ENCODE measurements at places on chromosomes 5 and 9.

DNA sequence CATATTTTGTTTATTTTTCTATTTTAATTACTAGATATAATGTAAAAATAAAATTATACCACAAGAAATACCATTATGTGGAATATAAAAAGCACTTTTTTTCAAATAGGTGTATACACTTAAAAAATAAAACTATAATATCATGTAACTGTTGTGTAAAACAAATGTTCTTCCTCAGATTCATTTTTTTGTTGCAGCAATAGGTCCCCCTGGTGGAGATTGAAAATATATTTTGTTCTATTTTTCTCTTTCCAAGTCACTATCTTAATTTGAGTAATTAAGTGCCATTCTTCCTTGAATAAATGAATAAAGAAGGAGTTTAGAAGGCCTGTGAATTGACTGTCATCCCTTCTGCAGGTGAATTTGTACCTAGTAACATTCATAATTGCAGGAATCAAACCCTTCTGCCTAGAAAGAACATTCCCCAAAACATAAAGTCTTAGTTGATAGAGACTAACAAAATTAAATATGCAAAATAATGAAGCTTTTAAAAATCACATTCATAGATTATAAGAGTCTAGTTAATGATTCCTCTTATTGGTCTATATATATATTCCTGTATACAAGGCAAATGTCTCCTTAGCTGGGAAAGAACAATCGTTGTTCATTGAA lies 23.4 kb downstream of the CETN3 start:
- no peak for DNase-seq

DNA sequence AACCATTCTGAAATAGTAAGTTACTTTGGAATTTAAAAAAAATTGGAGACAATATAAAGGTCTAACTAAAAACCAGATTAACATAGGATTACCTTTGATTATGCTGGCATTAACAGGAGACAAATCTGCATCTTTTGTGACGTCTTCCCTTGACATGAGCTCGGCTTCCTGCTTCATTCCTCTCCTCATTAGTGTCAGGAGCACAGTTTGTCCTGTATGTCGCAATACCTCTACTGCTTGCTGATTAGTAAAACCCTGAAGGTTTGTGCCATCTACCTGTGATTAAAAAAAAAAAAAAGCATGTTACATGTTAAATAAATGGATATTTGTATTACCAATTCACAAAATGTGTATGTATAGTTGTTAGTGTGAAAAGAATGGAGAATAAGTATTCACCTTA lies 73.7 kb downstream of the MPDZ start:
- no peak for DNase-seq

DNA sequence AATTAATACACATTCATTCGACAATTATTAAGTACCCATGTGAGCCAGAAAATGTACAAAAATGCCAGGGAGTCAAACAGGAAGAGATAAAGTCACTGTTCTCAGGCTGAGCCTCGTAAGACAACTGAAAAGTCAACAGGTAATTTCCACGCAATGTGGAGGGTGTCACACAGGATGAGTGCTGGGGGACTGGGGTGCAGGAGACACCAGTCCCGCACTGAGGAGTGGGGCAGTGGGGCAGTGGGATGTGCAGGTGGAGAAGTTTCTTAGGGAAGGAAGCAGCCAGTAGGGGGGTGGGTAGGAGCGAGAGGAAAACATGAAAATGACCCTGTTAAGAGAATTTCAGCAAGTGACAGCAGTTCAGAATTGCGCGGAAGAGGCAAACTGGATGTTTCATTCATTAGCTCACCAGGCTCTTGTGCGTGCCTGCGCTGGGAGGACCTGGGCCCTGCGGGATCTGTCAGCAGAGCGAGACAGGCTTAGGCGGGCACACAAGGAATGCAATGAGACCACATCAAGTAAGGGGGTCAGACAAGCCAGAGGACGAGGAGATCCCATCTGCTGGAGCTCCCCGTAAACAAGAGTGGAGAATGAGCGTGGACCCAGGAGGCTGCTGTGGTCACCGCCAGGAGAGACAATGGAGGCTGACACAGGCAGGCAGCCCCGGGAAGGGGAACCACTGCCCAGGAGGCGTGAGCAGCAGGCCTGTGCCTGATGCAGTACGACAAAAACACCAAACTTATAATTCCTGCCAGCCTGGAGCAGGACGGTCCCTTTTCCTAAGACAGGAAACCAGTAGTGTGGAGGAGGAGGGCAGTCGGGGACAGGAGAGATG lies 21.0 kb downstream of the CAMSAP1 start:
- no peak for DNase-seq

GRCh38 chr5:142796492-142797109 lies 26.4 kb downstream of the ARHGAP26 start:
- no peak for DNase-seq

DNA sequence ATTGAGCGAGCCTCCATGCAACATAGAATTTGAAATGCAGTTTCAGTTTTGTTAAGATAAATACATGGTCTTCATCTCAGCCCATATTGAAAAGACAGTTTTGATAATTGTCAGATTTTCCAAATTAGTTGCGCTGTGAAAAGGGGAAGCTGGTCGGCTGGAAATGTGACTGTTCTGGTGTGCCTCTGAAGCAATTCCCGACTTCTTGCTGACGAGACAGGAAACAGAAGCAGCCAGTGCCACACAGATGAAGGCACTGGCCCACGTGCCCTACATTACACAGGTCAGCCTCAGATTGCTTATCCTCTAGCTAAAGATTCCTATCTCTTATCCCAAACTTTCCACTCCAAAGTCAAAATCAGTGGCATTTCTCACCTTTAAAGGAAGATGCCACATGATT lies 214.1 kb upstream of the TLE4 start:
- no peak for DNase-seq

GRCh38 chr5:15463231-15463980 lies 36.6 kb upstream of the FBXL7 start:
- no peak for DNase-seq

GRCh38 chr9:75869236-75869635 lies 21.2 kb upstream of the PCSK5 start:
- no peak for DNase-seq

DNA sequence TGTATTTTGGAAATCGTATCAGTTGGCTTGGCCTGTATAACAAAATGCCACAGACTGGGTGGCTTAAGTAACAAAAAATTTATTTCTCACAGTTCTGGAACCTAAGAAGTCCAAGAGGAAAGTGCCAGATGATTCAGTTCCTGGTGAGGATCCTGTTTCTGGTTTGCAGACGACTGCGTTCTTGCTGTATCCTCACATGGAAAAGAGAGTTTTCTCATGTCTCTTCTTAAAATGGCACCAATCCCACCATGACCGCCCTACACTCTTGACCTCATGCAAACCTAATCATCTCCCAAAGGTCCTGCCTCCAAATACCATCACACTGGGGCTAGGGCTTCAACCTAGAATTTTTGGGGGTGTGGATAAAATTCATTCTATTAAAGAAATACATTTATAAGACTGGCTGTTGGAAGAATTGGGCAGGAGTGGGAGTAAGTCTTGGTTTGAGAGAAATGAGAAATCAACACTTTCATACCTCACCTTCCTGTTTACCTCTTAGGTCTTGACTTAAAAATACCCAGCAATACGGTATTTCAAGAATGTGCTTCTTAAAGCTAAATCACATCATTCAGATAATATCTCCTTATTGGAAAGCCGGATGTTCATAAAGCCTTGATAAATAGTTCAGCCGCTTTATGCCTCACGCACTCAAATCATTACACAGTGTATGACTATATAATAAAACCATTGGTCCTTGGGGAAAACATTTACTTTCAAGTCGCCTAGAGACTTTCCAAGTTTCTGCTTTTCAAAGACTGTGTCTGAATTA lies 28.7 kb downstream of the PTTG1 start:
- no peak for DNase-seq

Measured in activated naive CD4-positive, alpha-beta T cell treated with anti-CD3 and anti-CD28 coated beads for 36 hours (primary cell).